ENCODE measurements at places on chromosomes 3 and 15.

DNA sequence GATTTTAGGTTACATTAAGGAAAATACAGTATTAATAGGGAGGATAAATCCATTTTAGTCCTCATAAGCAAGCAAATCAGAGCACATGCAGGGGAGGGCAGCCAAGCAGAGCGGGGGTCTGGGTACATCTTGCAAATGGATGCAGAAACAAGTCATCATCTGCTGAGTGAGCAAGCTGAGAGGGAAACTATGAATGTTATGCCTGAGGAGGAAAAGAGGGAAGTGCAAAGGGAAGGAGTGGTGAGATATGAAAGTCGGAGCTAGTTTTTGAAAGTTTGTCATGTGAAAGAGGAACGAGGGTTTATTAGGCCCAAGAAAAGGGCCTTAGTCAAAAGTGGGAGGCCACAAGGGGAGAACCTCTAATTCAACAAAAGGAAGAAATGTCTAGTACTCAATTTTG, 15.4 kb downstream of the PTX3 start:
- no peak overlapping the region for H3K4me3 ChIP-seq
- no peaks in the 10 kb centered on the region for H3K4me1 ChIP-seq
- H3K36me3 ChIP-seq = no peaks in the 10 kb centered on the region

DNA sequence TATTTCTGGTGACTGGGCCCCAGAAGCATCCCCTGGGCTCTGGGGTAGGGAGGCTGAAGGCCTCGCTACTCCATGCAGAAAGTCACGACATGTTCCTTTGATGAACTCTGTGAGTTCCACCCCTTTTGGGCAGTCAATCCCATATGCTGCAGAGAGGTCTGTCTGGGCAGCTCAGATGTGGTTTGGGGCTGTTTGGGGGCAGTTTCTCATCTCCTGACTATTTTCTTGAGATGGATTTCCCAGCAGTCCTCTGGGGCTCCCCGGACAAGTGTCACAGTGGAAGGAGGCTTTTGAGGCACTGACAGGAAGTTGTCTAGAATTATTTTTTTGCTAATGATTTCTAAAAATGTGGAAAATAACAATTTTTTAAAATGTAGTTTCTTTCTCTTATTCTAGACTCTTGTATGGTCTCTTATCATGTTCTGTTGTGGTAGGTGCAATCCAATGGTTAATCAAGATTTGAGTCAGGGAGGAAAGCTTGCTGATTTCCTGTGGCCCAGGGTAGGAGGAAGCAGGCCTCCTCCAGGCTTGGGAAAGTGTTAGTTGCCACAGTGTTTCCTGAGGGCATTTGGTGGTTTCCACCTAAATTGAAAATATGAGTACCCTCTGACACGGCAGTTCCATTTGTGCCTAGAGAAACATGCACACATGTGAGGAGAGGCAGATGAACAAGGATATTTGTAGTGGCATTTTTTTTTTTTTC, 19.9 kb upstream of the TATDN2 start:
- H3K27me3 ChIP-seq = no peaks in the 10 kb centered on the region
- no peak overlapping the region for H3K27ac ChIP-seq
- DNase-seq = peak; percentile 42
- peaks cover 7% of the 10 kb centered on the region for H3K4me1 ChIP-seq

GRCh38 chr15:93121107-93121506, 32.1 kb upstream of the RGMA start:
- H3K4me1 ChIP-seq = no peaks in the 10 kb centered on the region
- no peak overlapping the region for H3K27ac ChIP-seq
- H3K36me3 ChIP-seq = no peaks in the 10 kb centered on the region
- no peak overlapping the region for H3K4me3 ChIP-seq
- no peak for DNase-seq
- H3K27me3 ChIP-seq = no peaks in the 10 kb centered on the region

- H3K27ac ChIP-seq = no peak overlapping the region
- no peaks in the 10 kb centered on the region for H3K36me3 ChIP-seq
- no peak overlapping the region for H3K4me3 ChIP-seq
Observed at GRCh38 chr15:28943146-28943545, 57.4 kb downstream of the APBA2 start.

DNA sequence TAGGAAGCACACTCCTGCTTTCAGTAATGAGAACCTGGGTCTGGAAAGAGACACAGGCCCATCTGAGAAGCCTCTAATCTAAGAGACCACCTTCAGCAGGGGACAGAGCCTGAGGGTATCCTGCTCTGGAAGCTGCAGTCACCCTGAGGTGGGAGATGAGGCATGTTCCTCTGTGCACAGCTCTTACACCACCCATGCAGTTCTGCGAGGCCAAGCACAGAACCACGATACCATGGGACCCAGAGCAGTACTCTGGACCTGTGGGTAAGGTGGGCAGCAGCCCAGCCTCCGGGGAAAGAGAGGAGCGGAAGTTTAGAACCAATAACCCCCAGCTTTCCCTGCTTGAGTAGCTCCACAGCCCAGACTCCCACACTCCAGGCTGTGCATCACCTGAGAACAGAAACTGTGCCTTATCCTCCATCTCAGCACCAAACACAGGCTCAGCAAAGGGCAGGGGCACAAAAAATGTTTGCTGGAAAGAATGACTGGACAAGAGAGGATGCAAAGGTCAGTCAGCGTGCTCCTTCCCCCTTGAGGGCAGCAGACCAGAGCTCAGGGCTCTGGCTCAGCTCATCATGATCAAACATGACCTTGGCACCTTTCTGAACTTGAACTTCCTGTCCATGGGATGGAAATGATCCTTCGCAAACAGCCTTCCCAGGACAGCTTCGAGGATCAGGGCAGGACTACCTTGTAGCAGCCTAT, 43.1 kb downstream of the RBPMS2 start:
- H3K27ac ChIP-seq = no peak overlapping the region
- DNase-seq = no peak
- H3K27me3 ChIP-seq = no peaks in the 10 kb centered on the region
- no peak overlapping the region for H3K4me3 ChIP-seq

GRCh38 chr3:2921903-2922302, 188.3 kb downstream of the IL5RA start:
- no peak for DNase-seq
- H3K4me1 ChIP-seq = no peaks in the 10 kb centered on the region
- no peak overlapping the region for H3K4me3 ChIP-seq
- H3K36me3 ChIP-seq = no peaks in the 10 kb centered on the region
- H3K27me3 ChIP-seq = no peaks in the 10 kb centered on the region

DNA sequence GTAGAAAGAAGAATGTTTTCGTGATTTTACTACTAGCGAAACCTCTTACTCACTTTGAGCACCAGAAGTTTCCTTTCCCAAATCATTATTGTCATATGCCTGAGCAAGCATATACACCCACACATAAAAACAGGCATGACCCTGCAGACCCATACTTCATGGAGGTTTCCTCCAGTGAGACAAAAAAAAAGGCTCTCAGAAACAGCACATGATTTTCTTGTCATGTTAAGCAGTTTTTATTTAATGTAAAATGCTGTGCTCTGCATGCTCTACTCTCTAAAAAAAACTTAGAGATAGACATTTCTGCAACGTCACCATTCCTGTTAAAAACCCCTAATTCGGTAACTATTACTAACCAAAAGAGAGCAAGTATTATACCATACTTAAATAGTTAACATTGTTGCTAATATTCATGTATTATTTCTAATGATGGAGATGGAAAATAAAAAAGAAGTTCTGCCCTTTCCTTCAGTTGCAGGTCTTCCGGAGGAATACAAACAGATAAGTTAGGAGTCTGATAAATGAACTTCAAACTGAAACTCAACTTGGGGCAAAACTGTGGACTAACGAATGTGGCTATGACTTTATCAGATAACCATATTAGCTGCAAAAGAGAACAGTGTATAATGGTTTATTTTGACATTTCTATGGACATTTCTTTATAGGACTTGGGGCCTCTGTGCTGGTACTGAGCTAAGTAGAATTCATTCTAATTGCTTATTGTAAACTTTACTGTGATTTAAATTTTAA, 15.9 kb downstream of the CD200R1 start:
- no peak overlapping the region for H3K27ac ChIP-seq
- no peak overlapping the region for H3K4me3 ChIP-seq
- H3K4me1 ChIP-seq = no peaks in the 10 kb centered on the region
- no peaks in the 10 kb centered on the region for H3K36me3 ChIP-seq
- no peaks in the 10 kb centered on the region for H3K27me3 ChIP-seq
- no peak for DNase-seq

GRCh38 chr3:192819001-192819569, 91.7 kb upstream of the FGF12 start:
- no peak overlapping the region for H3K4me3 ChIP-seq
- H3K4me1 ChIP-seq = no peaks in the 10 kb centered on the region
- DNase-seq = no peak
- H3K27ac ChIP-seq = no peak overlapping the region
- no peaks in the 10 kb centered on the region for H3K36me3 ChIP-seq

GRCh38 chr3:45075821-45076625, 49.9 kb downstream of the CLEC3B start:
- H3K4me3 ChIP-seq = no peak overlapping the region
- H3K27ac ChIP-seq = no peak overlapping the region
- H3K27me3 ChIP-seq = no peaks in the 10 kb centered on the region
- no peak for DNase-seq
- no peaks in the 10 kb centered on the region for H3K36me3 ChIP-seq

DNA sequence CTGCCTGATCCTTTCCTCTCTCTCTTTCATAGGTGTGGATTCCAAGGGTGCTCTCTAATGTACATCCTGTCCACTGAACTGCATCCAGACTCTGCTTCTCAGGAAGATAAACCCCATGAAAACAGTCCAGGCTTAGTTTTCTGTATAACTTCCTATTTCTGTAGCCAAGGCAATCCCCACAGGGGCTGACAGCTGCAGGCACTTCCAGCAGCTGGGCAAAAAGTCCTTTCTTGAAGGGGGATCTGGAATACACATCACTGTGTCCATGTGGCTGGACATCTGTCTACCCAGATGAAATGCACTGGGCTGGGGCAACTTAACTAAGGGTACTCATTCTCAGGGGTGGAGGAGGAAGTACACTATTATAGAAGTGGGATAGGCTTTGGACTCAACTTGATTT, 72.2 kb downstream of the NR1D2 start:
- no peaks in the 10 kb centered on the region for H3K36me3 ChIP-seq
- no peaks in the 10 kb centered on the region for H3K27me3 ChIP-seq
- no peak overlapping the region for H3K27ac ChIP-seq
- no peaks in the 10 kb centered on the region for H3K4me1 ChIP-seq

- no peaks in the 10 kb centered on the region for H3K36me3 ChIP-seq
- no peak for DNase-seq
- H3K4me1 ChIP-seq = peaks cover 100% of the 10 kb centered on the region
- no peak overlapping the region for H3K27ac ChIP-seq
- H3K4me3 ChIP-seq = no peak overlapping the region
Observed at GRCh38 chr15:78211189-78211921, 23.0 kb downstream of the ACSBG1 start.

GRCh38 chr3:126284258-126284904, 72.8 kb downstream of the KLF15 start:
- peak; percentile 67 for DNase-seq
- H3K27ac ChIP-seq = no peak overlapping the region
- no peaks in the 10 kb centered on the region for H3K36me3 ChIP-seq
- H3K4me3 ChIP-seq = no peak overlapping the region
- no peaks in the 10 kb centered on the region for H3K27me3 ChIP-seq
